ENCODE measurements at places on chromosomes 1 and 21.

DNA sequence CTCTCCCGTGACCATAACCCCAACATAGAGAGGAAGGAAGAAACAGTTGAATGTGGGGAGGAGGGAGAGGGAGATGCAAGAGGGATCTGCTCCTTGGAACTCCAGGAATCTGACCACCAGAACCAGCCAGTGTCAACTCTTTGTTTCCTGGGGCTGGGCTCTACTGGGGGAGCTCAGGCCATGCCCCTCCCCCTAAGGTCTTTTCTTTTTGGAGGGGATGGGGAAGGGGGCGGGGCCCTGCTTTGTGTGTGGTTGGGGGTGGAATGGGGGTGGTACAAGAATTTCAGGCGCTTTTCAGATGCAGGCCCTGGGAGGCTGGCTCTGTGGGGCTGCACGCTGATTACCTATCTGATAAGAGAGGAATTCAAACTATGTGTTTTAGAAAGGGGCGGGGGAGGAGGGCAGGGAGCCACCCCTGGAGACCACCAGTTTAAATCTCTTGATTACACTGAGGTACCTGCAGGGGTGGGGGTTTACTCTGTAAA lies 8.3 kb downstream of the LIN28A start:
- no peak for DNase-seq

GRCh38 chr1:177872308-177872900 lies 97.5 kb downstream of the SEC16B start:
- no peak for DNase-seq

GRCh38 chr21:46109313-46110221 lies 11.7 kb downstream of the COL6A2 start:
- DNase-seq = no peak

DNA sequence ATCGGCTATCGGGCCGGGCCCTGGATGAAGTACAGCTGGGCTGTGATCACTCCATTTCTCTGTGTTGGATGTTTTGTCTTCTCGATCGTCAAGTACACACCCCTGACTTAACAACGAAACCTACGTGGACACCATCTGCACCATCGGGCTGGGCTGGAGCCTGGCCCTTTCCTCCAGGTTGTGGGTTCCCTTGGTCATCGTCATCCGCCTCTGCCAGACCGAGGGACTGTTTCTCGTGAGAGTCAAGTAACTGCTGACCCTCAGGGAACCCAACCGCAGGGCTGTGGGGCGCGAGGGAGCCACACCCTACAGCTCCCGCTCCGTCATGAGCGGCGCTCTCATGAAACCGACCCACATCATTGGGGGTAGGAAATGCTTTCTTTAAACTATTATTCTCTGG lies 842.4 kb upstream of the TMPRSS15 start:
- DNase-seq = no peak

GRCh38 chr1:66282343-66282852 lies 251.6 kb upstream of the SGIP1 start:
- DNase-seq = no peak

DNA sequence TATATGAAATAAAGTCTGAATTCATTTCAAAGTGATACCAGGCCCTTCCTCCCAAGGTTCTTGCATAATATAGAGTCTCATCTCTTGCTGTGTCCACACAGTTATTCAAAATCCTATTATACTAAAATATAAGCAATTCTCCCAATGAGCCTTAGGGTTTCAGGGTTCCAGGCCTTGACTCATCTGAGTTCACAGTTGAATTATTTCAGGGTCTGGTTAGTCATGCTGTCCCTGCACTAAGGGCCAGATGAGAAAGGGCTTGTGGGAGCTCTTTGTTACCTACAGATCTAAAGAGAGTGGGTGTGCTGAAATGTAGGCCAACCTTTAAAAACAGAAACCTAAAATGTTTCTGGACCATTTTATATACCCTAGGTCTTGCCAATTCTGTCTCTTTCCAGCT lies 337.5 kb upstream of the LRRC7 start:
- no peak for DNase-seq

GRCh38 chr1:33348194-33348593 lies 27.3 kb upstream of the A3GALT2 start:
- DNase-seq = no peak

- no peak for DNase-seq
These were observed 63.1 kb downstream of the PLPPR4 start for GRCh38 chr1:99327357-99327756.
